ENCODE measurements at places on chromosomes 16 and 17.

DNA sequence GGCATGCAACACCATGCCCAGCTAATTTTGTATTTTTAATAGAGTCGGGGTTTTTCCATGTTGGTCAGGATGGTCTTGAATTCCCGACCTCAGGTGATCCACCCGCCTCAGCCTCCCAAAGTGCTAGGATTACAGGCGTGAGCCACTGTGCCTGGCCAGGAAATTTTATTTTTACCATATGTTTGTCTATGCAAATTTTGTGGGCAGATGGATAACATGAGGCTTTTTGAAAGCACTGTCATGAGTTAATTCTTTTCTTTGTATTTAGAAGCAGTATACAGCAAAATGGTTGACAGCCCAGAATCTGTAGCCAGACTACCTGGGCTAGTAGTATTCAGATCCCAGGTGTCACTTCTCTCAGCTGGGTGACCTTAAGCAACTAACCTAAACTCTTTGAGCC is 8.5 kb upstream of the KPNB1 start:
- DNase-seq, result no peak

DNA sequence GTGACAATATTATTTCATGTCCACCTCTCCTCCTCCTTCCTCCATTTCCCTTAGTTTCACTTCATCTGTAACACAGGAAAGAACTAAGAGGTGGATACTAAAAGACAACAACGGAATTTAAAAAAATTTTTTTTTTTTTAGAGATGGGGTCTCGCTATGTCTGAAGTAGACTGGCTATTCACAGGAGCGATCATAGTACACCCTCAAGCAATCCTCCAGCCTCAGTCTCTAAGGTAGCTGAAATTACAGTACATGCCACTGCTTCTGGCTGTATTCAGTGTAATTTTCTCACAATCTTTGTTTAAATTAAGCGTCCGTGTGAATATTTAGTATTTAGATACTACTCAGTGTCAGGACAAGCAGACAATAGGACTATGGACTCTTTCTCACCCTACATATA is 35.6 kb downstream of the FBXL20 start:
- DNase-seq, result no peak

- no peak for DNase-seq
These were observed 6.0 kb downstream of the SOX9 start for GRCh38 chr17:72126575-72127486.

DNA sequence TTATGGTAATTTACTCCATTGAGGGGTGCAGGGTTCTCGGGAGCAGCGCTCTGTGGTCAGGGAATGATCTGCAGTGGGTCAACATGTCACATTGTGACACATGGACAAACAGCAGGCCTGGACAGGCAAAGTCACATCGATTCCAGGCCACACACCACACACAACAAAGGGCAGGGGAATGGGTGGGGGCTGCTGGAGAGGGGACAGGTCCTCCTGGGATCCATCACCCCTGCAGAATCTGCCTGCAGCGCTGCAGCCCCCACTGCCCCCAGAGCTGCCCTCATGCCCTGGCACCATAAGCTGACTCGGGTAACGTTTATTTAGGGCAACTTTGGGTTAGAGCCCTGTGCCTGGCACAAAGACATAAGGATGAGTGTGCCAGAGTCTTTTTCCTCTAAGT is 9.1 kb downstream of the PEMT start:
- no peak for DNase-seq

- DNase-seq, result no peak
These were observed 2.6 kb downstream of the ANKRD40CL start for GRCh38 chr17:50764734-50765149.

DNA sequence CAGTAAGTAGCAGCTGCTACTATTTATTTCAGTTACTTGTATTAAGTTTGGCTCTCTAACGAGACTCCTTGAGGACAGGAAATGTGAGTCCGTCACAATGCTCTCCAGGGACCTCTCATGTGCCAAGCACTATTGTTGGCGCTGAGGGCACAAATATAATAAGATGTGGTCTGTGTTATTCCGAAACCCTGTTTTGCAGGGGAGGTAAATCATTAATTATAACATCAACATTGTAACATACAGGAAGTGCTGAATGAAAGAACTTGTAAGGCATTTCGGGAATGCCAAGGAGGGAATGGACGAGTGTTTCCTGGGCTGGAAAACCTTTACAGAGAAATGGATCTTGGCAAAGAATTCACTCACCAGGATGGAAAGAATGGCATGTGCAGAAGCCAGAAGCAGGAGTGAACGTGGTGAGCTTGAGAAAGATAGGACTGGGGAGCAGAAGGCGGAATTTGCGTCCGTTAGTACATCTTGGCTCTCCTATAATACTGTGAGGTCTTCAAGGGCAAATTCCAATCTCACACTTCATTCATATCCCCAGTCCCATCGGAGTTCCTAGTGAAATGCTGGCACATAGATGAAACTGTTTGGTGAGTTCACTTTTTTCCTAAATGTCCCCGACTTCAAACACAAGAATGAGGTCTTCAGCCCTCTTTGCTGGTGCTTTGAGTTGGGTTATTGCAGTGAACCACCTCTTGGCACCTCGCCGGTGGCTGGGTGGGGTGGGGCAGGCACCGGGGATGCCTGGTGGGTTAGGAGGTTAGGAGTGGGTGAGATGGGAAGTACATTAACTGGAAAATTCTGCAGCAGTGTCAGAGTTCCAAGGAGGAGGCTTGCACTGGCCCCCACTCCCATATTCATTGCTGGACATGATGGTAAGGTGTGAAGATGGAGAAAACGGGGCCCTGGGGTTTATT is 11.5 kb downstream of the TAC4 start:
- no peak for DNase-seq

DNA sequence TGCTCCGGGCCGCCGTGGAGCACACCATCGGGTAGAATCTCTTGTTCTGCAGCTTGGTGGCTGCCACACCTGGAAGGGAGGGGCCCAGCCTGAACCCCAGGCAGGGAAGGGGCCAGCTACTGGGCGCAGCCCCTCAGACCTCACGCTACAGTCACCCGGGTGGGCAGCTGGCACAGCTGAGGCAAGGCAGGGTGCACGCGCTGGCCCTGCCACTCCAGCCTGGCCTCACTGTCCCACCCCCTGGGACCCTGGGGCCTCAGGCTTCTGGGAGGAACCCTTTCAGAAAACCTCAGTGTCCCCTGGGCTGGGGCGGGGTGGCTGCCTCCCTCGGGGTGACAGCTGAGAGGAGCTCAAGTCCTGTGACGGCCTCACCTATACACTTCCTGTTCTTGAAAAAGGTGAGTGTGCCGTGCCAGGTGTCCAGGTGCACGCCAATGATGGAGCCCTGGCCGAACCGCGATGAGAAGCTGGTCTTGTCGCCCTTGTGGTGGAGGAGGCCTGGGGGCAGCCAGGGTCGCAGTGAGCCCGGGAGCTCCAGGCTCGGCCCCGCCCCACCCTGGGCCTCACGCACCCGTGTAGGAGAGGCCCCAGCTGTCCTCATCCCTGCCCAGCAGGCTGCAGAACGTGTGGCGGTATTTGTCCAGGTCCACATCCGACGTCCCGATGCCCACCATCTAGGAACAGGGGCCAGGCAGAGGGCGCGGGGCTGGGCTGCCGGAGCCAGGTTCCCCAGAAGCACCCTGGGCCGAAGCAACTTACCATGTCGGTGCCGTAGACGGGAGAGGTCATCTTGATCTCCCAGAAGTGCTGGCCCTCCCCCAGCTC is 4.7 kb upstream of the MRPS34 start:
- DNase-seq, result no peak

Data from iPS DF 6.9 (cell line).